ENCODE measurements at places on chromosomes 6 and 20.

DNA sequence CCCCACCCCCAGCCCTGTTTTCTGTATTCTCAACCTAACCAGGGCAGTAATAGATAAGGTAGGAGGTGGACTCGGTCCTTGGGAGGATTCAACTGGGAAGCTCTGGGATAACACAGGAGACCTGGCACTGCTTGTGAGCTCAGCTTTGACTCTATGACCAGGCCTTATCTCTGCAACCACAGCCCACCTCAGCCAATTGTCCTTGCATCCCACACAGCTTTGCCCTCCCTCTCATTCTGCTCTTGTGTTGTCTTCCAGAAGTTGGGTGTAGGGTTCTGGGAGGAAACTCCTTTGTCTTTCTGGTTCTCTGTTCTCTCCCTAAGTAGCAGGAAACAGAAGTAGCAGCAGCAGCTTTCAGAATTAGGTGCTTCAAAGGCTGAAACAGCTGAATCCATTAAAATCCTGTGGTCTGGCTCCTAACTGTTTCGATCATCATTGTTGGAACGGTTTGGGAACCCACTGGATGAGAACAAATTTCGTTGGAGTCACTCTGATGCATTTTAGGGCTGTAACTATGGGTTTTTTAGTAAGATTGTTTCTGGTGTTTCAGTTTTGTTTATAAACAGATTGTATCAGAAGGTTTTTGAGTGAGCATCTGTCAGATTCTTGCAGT lies 32.4 kb upstream of the SNX9 start:
- DNase-seq: no peak

DNA sequence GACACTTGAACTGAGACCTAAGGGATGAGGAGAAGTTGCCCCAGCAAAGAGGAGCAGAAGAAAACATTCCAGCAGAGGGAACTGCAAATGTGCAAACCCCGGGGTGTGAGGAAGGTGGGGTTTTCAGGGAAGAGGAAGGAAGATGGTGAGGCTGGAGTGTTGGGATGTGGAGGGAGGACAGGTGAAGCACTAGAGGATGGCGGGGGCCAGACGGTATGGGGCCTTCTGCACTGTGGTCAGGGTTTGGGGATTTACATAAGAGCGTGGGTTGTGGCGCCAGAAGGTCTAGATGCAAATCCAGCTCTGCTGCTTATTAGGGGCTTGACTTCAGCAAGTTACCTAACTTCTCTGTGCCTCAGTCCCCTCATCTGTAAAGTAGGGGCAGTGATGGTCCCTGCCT lies 16.0 kb downstream of the DLGAP4 start:
- DNase-seq: no peak

DNA sequence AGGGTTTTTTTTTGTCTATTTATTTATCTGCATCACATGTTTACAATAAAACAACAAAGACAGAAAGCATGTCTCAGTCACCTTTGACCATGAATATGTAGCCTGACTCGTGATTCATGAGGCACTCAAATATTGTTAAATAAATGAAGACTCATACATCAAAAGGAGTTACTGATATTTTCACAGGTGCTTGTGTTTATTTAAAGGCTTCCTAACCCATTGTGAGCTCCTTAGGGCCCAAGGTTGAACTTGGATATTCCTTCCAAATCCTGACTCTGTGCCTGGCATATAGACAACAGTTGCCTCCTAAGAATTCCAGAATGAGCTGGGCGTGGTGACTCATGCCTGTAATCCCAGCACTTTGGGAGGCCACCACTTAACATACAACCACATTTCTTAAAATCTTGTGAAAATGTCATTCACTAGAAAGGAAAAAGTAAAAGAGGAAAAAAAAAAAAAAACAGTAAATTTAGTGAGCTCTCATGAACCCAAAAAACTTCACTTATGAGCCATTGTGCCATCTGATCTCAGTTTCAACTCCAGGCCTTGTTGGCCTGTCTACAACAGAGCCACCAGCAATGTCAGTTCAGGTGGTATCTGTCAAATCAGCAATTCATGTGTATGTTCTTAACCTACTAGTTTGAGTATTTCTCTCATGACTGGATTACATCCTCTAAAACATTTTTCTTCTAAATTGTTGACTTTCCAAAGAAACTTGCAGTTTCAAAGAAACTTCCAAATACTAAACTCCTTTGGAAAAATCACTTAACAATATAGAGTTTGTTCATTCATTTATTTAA lies 162.7 kb upstream of the MARCKS start:
- no peak for DNase-seq

GRCh38 chr6:95515975-95516374 lies 61.4 kb upstream of the MANEA start:
- no peak for DNase-seq

DNA sequence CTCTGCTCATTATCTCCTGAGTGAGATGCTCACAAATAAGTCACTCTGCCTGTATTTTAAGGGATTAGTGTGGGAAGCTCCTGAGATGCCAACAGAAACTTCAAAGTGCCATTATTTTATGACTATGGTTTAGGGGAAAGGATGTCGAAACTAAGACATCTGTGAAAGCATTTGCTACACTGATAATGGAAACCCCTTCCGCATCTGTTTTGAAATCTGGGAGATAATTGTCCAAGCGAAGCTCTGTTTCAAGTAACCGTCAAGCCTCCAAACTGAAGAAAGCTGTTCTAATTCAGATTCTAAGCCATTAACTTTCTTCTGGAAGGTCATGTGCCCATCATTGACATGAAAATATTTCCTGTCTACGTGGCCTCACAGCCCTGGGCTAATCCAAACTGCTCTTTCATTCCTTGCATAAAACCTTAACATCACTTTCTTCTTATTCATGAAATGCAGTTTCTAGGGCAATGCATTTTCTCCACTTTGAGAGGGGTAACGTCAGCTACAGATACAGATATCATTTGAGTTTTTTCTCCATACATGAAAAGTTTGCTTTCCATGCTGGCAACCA lies 932.0 kb downstream of the C6orf118 start:
- DNase-seq: no peak

GRCh38 chr6:130189531-130190397 lies 33.0 kb downstream of the SAMD3 start:
- no peak for DNase-seq

- DNase-seq: no peak
Measured at GRCh38 chr6:108736002-108736361, 112.2 kb upstream of the ARMC2 start.

- DNase-seq: no peak
Measured at GRCh38 chr20:32282461-32282860, 5.0 kb downstream of the KIF3B start.

- no peak for DNase-seq
Measured at GRCh38 chr20:48171626-48172356, 386.5 kb upstream of the SULF2 start.

GRCh38 chr6:126880964-126881363 lies 237.5 kb upstream of the RSPO3 start:
- DNase-seq: no peak

GRCh38 chr6:161748535-161749416 lies 474.9 kb upstream of the AGPAT4 start:
- no peak for DNase-seq

GRCh38 chr20:61186771-61187472 lies 65.1 kb upstream of the CDH4 start:
- no peak for DNase-seq

DNA sequence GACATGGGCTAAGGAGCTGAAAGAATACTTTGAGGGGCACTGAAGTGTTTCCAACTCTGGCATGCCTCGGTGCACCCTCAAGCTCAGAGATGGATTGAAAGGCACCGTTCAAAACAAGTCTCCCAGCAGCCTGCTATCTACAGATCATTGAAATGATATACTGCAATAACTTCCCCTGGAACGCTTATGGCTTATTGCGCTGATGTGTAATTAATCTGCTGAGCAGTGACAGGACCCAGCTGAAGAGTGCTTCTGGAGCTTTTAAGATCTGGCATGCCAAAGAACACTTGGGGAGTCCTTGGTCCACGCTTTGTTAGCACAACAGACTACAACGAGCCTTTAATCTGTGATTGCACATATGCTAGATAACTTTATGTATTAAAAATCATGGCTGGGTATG lies 708.2 kb downstream of the PRKN start:
- DNase-seq: no peak

DNA sequence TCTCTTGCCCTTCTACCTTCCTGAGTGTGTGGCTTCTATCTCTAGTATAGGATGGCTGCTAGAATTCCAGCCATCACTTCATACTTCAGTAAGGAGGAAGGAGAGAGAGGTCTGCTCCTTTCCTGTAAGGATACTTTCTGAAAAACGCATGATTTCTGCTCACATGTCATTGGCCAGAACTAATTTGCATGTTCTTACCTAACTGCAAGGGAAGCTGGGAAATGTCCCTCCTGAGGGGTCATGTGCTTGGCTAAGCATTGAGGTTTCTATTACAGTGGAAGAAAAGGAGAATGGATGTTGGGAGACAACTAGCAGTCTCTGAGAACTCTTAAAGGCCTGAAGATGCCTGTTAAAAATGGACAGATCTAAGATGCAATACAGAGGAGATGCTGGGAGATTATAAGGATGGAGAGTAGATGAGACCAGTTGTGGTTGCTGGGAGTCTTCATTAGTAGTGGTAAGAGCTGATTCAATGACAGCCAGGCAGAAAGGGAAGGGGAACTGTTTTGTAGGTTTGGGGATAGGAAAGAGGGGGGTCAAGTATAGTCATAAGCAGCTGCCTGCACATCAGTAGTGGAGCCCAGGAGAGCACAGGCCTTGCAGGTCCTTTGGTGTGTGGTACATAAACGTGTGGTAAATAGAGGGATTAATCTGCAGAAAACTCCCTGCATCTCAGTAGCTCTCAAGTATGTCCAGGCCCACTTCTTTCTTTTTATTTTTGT lies 20.2 kb downstream of the CDS2 start:
- DNase-seq: no peak

DNA sequence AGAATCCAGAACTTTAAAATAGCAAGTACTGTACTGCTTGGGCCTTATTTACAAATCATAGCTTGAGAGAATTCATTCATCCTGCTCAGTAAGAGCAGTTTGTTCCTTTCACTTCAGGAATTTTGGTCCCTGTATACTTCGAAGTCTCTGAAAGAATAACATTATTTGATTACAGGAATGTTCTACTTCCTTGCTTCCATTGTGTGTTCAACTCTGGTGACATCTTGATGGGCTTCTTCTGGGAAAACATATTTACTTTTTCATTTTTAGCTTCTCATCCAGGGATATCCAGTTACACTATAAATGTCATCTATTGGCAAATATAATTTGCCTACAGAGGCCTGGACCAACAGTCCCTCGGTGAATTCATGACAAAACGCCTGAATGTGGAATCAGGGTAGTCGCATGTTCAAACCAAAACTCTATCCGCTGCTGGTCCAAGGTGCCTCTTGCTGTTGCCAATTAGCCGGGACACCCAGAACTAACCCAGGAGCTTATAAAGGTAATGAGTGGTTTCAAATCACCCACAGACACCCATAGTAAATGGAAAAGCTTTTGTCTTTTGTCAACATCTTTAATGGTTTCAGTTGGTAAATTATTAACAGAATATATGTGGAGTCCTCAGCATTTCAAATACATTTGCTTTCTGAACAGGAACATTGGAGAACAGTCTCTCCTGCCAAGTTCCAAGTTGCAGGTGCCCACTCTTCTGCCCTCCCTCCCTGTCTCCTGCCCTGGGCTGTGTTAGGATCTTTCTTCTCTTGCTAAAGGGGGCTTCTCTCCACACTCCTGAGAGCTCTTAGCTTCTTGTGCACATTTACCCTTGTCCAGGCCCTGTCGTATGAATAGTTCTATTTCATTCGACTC lies 162.5 kb upstream of the CITED2 start:
- DNase-seq: no peak

DNA sequence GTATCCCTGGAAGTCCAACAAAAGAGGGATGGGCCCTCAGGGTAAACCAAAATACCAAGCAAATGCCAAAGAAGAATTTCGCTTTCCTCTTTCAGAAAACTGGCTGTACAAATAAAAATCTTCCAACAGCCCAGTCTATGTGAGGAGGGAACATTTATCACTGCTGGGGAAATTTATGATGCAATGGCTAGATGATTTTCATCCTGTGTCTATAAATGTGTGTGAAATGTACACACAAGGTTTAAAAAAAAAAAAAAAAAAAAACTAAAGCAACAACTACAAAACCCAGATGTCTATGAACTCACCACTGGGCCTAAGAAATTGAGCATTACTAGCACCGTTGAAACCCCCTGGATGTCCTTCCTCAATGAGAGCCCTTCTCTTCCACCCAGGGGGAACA lies 68.7 kb upstream of the SLC4A11 start:
- no peak for DNase-seq

GRCh38 chr6:14453712-14454472 lies 336.3 kb downstream of the CD83 start:
- DNase-seq: no peak

DNA sequence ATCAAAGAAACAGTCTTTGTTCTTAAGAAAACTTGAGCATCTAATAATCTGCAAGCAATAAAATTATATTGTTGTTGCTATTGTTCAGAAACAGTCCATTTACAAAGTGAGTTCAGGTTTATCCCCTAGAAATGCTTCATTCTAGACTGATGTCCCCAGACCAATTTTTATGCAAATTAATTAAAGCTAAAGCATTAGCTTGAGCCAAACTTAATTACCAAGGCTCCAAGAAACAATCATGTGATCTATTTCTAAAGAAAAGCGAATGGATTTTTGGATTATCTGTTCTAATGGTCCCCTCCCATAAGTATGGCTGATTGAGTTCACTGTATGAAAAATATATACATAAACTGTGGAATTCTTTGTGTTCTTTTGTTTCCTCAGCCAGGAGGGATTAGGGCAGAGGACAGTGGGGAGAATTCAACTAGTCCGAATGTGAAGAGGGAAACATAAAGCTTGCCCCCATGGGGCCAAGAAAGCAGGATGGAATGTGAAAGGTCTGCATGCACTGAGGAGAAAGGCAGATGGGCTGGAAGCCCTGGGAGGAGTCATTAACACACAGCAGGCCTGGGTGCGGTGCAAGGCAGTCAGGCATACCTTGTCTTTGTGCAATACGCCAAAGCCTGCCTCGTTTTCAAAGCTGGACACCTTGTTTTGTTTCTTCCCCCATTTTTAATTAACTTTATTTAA lies 597.1 kb downstream of the KIF16B start:
- DNase-seq: no peak

GRCh38 chr20:6583134-6583738 lies 184.2 kb upstream of the BMP2 start:
- no peak for DNase-seq

GRCh38 chr6:129440691-129441090 lies 269.3 kb downstream of the ARHGAP18 start:
- DNase-seq: no peak

- DNase-seq: no peak
Measured at GRCh38 chr6:17656092-17656491, 50.6 kb downstream of the NUP153 start.

- DNase-seq: no peak
Measured at GRCh38 chr6:71889366-71889765, 3.0 kb downstream of the RIMS1 start.

DNA sequence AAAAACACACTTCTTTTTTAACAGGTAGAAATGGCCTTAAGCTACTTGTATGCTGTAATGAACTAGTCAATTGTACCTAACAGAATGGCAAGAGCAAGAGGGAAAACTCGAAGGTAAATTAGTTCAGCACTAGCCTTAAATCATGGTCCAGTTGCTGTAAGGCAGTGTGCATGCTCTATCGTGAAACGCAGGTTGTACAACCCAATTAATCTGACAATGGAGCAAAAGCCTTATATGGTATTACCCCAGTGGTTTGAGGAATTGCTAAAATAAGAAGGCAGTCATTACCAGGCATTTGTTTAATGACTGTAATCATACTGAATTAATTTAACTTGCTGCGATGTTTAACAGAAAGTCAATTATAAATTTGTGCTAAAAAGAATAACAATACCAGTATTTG lies 69.3 kb upstream of the SOX4 start:
- DNase-seq: no peak

Data from activated T-helper 1 cell treated with anti-CD3 and anti-CD28 coated beads, Interleukin-2, amount 50 U/mL, for 16 hours (primary cell).